NCI-H1930 (cell line): ENCODE measurements at places on chromosomes 1 and 21.

GRCh38 chr1:77704736-77705135 lies 22.3 kb upstream of the ZZZ3 start:
- no peak for DNase-seq

- no peak for DNase-seq
Observed at GRCh38 chr1:185534801-185535200, 199.4 kb upstream of the HMCN1 start.

DNA sequence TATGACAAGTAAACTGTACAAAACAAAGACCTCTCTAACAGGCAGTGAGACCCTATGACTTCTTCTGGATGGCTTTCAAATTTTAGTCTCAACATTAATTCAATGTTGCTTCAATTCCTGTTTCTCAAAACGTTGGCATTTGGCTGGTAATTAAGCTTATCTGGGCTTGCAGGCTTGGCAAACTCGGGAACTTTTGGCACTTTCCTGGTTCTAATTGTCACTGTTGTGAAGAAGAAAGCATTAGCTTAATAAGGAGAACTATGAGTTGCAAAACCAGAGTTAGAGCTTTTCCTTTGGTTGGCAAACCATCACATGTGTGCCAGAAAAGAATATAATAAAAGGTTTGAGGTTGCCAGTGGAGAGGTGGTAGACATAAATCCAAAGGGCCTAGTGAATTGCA lies 698.3 kb downstream of the LRRIQ3 start:
- no peak for DNase-seq

DNA sequence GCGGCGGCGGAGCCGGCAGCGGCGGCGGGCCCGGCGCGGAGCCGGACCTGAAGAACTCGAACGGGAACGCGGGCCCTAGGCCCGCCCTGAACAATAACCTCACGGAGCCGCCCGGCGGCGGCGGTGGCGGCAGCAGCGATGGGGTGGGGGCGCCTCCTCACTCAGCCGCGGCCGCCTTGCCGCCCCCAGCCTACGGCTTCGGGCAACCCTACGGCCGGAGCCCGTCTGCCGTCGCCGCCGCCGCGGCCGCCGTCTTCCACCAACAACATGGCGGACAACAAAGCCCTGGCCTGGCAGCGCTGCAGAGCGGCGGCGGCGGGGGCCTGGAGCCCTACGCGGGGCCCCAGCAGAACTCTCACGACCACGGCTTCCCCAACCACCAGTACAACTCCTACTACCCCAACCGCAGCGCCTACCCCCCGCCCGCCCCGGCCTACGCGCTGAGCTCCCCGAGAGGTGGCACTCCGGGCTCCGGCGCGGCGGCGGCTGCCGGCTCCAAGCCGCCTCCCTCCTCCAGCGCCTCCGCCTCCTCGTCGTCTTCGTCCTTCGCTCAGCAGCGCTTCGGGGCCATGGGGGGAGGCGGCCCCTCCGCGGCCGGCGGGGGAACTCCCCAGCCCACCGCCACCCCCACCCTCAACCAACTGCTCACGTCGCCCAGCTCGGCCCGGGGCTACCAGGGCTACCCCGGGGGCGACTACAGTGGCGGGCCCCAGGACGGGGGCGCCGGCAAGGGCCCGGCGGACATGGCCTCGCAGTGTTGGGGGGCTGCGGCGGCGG lies 1.0 kb downstream of the ARID1A start:
- DNase-seq: no peak

- no peak for DNase-seq
Observed at GRCh38 chr21:45539046-45539795, 3.0 kb downstream of the SLC19A1 start.

DNA sequence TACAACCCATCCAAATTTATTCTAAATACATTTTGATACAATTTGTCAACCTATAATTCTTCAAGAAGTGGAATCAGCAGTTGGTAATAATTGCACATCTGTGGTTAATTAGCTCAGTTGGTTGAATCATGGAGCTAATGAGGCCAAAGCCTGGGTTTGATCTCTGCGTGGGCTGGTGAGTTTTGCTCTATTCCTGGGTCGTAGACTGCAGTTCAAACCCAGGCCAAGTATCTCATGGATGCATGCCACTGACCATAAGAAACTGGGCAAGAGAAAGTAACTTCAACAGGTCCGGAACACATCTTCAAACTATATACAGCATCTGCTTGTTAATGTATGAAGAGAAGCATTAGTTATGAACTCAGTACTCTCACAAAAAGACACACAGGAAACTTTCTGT lies 779.7 kb downstream of the USP25 start:
- no peak for DNase-seq

DNA sequence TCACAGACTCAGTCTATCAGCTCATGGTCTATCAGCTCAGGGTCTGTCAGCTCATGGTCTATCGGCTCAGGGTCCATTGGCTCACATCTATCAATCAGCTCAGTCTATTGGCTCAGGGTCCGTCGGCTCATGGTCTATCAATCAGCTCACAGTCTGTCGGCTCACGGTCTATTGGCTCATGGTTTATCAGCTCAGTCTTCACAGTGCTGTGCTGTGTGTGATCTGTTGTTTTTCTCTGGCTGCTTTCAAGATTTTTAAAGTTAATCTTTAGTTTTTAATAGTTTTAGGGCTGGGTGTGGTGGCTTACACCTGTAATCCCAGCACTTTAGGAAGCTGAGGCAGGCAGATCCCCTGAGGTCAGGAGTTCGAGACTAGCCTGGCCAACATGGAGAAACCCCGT lies 14.4 kb downstream of the C1orf159 start:
- DNase-seq: no peak

DNA sequence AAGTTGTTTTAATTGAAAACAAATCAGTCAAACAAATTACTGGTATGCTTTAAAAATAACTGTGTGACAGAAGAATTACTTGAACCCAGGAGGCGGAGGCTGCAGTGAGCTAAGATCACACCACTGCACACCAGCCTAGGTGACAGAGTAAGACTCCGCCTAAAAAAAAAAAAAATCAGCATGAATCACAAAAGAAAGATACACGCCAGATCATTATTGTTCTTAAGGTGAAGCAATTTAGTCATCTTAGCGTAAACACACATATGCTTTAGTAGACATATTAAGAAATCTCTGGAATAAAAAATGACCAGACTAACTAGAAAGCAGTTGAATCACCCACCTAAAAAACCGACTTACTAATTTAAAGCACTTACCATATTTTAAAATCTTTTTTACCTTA lies 20.2 kb downstream of the RERE start:
- no peak for DNase-seq

GRCh38 chr1:239387304-239388158 lies 1.2 kb downstream of the CHRM3 start:
- no peak for DNase-seq

DNA sequence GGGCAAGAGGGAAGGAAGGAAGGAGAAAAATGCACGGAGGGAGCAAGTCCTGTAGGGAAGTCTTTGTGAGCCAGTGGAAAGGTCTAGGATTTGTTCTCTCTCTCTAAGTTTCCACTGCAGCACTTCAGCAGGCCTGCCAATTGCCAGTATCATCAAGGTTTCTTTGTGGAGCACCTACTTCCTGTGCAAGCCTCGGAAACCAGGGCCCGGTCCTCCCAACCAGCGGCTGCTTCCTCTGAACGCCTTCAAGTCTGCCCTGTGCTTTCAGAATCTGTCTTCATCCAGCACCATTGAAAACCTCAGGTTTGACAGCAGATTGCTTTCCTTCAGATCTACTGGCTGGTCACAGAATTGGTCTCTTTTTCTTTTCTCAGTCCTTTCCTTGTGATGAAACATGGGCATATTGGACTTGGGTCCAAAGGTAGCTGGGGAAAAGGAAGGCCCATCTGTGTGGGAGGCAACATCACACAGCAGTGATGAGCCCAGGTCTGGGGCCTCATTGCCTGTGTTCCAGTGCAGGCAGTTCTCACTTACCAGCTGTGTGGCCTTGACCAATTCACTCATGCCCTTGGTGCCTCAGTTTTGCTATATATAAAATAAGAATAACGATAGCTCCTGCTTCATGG lies 144.5 kb downstream of the SEC16B start:
- no peak for DNase-seq

- DNase-seq: peak; percentile 63
Observed at GRCh38 chr21:45136927-45137611, 62.7 kb downstream of the ADARB1 start.

DNA sequence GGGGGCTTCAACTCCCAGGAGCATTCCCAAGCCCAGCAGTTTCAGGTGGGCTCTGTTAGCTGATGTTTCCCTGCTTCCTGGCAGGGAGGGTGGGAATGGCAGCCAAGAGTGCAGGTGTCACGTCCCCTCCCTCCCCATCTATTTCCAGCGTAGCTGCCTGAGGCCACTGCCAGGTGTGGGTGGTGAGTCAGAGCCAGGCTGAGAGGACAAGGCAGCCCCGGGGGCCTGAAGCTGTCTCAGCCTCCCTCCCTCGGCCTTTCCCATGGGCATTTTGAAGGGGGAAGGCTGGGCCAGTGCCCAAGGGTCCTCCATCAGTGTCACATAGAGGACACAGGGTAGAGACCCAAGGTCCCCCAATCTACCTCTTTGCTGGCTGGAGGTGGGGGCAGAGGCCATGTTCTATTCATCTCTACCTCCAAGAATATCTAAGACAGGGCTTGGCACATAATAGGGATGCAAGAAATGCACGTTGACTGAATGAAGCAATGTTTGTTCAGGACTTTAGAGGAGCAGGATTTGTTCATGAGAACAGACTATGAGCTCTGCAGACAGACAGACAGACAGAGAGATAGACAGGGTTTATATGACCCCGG lies 34.4 kb upstream of the ID3 start:
- no peak for DNase-seq

DNA sequence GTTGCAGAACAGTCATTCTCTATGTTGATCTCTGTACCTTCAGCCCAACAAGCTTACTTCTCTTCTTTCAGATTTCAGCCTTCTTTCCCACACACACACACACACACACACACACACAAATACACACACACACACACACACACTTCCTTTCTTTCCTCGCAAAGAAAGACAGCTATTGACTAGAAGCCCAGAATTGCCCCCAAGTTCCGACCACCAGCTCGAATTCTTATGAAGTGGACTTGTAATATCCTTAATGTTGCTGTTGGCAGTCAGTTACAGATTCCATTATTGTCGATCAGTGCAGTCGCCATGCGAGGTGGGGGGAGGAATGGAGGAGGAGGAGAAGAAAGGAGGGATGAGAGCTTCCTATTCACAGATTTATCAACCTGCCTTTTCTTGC lies 125.5 kb downstream of the CLEC20A start:
- no peak for DNase-seq

DNA sequence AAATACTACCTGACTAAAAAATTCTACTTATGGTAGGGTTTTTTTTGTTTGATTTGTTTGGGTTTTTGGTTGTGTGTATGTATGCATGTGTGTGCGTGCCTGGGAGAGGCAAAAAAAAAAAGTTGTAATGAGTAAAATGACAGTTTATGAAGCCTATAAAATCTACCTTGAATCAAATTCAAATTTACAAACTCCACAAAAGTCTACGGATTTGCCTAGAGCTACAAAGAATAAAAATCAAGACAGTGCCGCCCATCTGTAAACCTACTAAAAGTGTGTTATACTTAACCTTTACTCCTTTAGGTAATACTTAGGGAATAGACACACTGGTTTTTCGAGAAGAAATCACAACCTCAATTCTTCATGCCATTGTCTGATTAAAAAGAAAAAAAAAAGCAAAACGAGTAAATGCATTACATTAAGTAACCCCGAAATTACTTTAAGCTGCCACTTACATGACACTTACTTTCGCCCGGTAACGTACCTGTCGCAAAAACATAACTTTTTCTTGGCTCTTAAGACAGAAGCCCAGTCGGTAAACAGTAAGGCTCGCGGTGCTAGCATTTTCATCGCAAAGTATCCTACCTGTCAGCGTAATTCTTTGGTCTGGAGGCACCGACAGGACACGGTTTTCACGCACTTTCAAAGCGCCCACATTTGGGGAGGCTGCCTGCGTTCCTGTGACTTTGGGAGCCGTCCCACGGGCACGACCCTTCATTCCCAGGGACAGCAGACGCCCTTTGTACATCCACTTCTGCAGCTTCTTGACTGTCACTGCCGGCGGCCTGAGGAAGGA lies 951 bp downstream of the SYDE2 start:
- DNase-seq: no peak

DNA sequence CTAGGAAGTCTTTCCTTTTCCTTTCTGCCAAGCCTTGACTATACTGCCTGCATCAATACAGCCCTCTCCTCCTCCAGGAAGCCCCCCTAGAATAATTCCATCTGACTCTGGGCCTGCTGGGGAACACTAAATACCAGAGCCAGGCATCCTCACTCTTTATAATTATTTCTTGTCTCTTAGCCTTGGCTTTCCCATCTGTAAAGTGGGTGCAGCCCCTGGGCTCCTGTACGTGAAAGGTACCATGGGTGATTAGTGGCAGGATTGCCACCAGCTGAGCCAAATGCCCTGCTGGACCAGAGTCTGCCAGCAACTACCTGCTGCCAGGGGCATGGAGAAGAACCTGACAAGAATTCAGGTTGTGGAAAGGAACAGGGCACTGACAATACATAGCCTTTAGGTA lies 58.7 kb downstream of the LGR6 start:
- no peak for DNase-seq

- DNase-seq: no peak
Observed at GRCh38 chr1:205670611-205671430, 9.5 kb downstream of the SLC45A3 start.

DNA sequence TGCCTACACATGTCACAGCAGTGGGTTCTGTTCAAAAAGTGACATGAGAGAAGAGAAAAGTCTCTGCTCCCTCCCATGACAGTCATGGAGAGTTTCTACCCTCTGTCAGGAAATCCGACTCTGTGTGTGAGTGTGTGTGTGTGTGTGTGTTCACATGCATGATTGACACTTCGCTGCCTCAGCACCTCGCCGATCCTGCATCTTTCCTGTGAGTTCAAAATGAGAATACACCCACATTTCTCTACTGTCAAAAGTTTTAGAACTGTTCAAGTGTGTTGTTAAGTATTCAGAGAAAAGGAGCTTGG lies 46.2 kb upstream of the COX20 start:
- no peak for DNase-seq

- DNase-seq: no peak
Observed at GRCh38 chr1:117633423-117633822, 27.6 kb downstream of the TENT5C start.

- no peak for DNase-seq
Observed at GRCh38 chr21:44713130-44713529, 1.8 kb upstream of the TSPEAR start.

- no peak for DNase-seq
Observed at GRCh38 chr1:17194133-17194475, 10.8 kb upstream of the PADI1 start.

DNA sequence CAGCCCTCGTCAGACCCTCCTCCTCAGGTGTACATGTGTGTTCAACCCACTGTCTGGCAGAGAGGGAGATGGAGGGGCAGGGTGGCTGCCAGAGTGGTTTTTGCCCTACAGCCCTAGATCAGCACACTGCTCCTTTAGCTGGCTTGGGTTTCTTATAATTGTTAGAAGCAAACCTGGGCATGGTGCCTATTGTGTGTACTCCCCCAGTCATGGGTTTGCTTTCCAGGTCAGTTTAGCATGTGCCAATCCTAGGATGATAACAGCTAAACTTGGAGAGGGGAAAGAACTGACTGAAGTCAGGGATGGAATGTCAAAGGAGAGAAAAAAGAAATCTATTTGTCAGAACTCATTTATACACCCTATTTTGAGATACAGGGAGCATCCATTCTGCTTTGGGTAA lies 63.3 kb downstream of the UCK2 start:
- no peak for DNase-seq

GRCh38 chr21:27035791-27036190 lies 68.9 kb upstream of the ADAMTS5 start:
- DNase-seq: no peak
